Thymus (tissue), 14 donors: ENCODE measurements at places on chromosomes 5 and 9. TPM values are rescaled to one million over a fixed set of nuclear protein-coding genes. Genes with fewer than 3 reads are reported as not detected.

The ECSCR gene
- total RNA-seq: 8.7 TPM

DNA sequence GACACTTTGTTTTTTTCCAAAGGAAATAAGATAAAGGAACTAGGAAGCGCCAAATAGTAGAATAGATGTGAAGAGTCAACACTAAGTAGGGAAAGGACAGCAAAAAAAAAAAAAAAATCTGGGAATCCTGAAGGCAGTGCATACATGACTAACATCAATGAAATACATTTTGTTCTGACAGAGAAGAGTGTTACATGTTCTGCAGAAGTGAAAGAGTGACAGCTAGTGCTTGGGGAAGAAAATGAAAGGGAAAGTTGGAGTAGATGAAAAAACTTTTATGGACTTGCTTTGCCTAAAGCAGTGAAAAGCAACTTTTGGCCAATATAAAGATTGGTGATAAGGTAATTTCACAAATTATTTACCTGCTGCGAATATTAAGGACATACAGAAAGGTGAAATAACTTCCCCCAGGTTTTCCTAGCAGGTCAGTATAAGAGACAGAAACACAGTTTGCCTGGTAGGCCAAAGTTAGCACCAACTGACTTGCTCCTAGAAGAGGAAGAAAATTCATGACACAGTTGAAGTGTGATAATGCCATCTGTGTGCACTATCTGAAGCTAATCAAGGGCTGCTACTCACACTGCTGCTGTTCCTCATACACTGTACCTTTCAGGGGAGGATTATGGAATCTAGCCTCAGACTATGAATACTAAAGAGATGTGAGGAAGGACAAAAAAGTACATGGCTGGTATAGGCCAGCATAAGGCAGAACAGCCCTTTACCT lies 38.6 kb downstream of the RANBP6 start:
- no peak for DNase-seq
- no peak overlapping the region for H3K27ac ChIP-seq
- H3K36me3 ChIP-seq: peaks cover 6% of the 10 kb centered on the region
- H3K4me3 ChIP-seq: no peak overlapping the region
- no peaks in the 10 kb centered on the region for H3K4me1 ChIP-seq

The GPBP1 gene
- total RNA-seq: 122 TPM

DNA sequence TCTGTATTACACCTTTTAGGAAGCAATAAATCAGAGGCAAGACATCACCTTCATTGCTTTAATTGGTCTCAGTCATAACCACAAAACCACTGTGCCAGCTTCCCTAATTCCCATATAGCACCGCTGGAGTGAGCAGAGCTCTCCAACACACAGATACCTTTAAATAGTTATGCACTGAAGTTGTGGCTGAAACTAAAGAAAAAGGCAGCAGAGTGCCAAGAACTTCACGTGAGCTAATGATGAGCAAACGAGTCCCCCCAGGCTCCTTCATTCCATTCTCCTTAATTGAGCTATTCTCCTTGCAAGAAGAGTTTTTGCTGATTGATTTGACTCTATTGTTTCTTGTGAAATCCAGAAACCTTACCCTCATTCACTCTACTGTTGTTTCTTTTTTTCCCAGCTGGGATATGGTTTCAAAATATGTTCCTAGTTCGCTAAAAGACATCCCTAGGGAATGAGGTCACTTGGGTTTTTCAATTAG lies 501.5 kb downstream of the SPATA31D1 start:
- H3K4me1 ChIP-seq: no peaks in the 10 kb centered on the region
- no peak overlapping the region for H3K27ac ChIP-seq
- no peaks in the 10 kb centered on the region for H3K36me3 ChIP-seq
- no peak overlapping the region for H3K4me3 ChIP-seq

- H3K36me3 ChIP-seq: no peaks in the 10 kb centered on the region
- no peak for DNase-seq
- H3K4me3 ChIP-seq: no peak overlapping the region
- H3K4me1 ChIP-seq: no peaks in the 10 kb centered on the region
- H3K27ac ChIP-seq: no peak overlapping the region
Observed at GRCh38 chr5:72096602-72097188, 10.6 kb upstream of the MAP1B start.

- no peak overlapping the region for H3K27ac ChIP-seq
- no peaks in the 10 kb centered on the region for H3K27me3 ChIP-seq
- no peaks in the 10 kb centered on the region for H3K4me1 ChIP-seq
- no peaks in the 10 kb centered on the region for H3K36me3 ChIP-seq
- DNase-seq: no peak
- H3K4me3 ChIP-seq: no peak overlapping the region
Observed at GRCh38 chr5:135864503-135865435, 30.3 kb downstream of the SLC25A48 start.

GRCh38 chr5:72210888-72211678 lies 103.8 kb downstream of the MAP1B start:
- no peaks in the 10 kb centered on the region for H3K4me1 ChIP-seq
- no peaks in the 10 kb centered on the region for H3K36me3 ChIP-seq
- no peaks in the 10 kb centered on the region for H3K27me3 ChIP-seq

The APBA1 gene
- total RNA-seq: 0.90 TPM

The RNF183 gene
- 0.24 TPM for total RNA-seq

DNA sequence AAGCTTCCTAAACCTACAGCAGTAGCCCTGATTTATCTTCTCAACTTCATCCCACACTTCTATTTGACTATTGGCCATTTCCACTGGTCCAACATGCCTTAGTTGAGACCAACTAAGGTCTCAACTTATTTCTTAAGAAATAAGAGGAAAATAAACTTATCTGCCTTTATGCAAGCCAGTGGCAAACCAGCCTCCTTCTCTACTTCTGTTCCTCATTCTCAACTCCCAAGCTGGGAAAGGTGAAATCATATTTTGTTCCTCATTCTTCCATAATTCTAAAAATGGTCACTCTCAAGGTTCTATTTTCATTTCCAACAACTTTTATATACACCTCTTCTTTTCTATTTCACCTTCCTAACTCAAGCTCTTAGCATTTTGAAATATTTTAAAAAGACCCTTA lies 149.6 kb upstream of the C9orf72 start:
- no peak overlapping the region for H3K4me3 ChIP-seq
- H3K27me3 ChIP-seq: no peaks in the 10 kb centered on the region
- peaks cover 2% of the 10 kb centered on the region for H3K4me1 ChIP-seq

The LCN9 gene
- not detected for total RNA-seq

The SYK gene
- 55.9 TPM for total RNA-seq

The RNF224 gene
- 0.05 TPM for total RNA-seq

The HMCN2 gene
- total RNA-seq: 0.90 TPM

DNA sequence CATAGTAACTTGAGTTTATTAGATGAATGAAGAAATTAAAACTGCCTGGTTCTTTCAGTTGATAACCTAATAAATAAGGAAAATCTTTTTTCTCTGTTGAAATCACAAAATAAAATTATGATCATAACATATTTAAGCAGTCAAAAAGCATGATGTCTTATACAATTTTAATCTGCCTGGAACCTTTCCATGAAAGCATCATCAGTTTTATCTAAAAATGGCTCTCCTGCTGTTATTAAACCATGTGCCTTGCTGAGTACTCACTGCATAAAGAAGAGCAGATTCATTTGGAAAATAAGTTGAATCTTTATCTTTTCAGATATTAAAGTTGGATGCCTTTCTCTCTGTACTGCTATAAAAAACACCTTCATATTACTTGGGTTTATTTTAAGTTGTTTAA lies 148.8 kb downstream of the SLC24A2 start:
- no peak overlapping the region for H3K27ac ChIP-seq
- no peaks in the 10 kb centered on the region for H3K27me3 ChIP-seq
- DNase-seq: no peak
- H3K36me3 ChIP-seq: no peaks in the 10 kb centered on the region
- no peaks in the 10 kb centered on the region for H3K4me1 ChIP-seq

The SVEP1 gene
- total RNA-seq: 1.2 TPM

The ZNF618 gene
- total RNA-seq: 1.8 TPM

GRCh38 chr9:14730461-14730898 lies 7.9 kb upstream of the CER1 start:
- no peaks in the 10 kb centered on the region for H3K27me3 ChIP-seq
- no peak overlapping the region for H3K27ac ChIP-seq
- H3K4me1 ChIP-seq: no peaks in the 10 kb centered on the region
- no peak overlapping the region for H3K4me3 ChIP-seq
- H3K36me3 ChIP-seq: no peaks in the 10 kb centered on the region
- no peak for DNase-seq

The SPINK7 gene
- total RNA-seq: 1.2 TPM

The SSBP2 gene
- total RNA-seq: 125 TPM
